Cardiac fibroblast (primary cell): ENCODE measurements at places on chromosomes 4 and X.
A peak's percentile ranks its signal among the peaks of the same experiment; 100 is the strongest.

- DNase-seq = no peak
Observed at GRCh38 chr4:96703265-96703664, 863.4 kb downstream of the PDHA2 start.

DNA sequence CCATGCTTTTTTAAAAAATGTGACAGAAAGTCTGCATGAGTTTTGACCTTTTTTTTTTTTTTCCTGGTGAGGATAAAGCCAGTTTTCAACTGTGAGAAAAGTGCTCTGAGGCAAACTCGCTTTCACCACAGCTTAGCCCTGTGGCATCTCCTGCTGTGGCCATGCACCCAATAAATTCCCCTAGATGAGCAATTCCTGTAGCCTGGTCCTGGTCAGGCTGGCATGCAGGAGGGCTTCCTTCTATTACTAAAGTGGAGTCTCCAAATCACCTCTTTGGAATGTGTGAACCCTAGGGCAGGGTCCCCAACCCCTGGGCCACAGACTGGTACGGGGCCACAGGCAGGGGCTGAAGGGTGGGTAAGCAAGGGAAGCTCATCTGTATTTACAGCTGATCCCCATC lies 265.4 kb downstream of the RAPGEF2 start:
- no peak for DNase-seq

- no peak for DNase-seq
Observed at GRCh38 chrX:104309169-104309568, 54.4 kb upstream of the ESX1 start.

DNA sequence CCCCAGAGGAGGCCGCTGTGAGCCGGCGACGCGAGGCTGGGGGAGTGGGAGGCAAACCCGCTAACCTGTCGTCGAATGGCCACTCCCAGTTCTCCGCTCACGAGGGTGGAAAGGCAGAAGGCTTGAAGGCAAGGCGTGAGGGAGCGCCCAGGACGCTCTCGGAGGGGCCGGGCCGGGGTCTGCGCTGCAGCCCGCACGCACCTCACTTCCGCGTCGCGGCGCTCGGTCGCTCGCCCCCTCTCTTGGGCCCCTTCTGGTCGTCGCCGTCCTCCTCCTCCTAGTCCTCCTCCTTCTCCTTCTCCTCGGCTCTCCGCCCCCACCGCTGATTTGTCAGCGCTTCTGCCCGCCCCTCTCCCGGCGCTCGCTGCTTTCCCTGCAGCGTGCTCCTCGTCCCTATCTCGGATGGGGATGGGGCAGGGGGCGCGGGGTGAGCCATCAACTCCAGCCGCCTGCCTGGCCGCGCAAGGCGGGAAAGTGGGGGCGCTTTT lies at the start of gene SNCA:
Gene SNCA, minus strand, starts transcription at position 265 of the 488 bp plus-strand sequence. CDS start 1,494 bp downstream, outside the sequence.
- peak; percentile 55 for DNase-seq

DNA sequence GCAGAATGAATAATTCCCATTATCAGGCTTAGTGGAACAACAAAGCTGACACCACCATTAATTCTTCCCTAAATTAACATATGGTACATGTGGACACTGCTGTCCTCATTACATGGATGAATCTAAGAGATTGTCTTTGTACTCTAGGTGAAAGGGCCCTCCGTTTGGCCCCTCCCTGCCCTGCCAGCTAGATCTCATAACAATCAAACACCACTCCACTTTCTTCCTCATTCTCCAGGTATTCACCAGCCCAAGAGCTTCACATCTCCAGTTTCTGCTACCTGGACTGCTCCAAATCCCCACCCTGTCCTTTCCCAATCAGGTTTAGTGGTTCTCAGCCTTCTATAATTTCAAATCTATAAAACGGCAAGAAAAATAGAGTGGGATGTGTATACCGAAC lies 3.8 kb downstream of the HSD17B11 start:
- no peak for DNase-seq

DNA sequence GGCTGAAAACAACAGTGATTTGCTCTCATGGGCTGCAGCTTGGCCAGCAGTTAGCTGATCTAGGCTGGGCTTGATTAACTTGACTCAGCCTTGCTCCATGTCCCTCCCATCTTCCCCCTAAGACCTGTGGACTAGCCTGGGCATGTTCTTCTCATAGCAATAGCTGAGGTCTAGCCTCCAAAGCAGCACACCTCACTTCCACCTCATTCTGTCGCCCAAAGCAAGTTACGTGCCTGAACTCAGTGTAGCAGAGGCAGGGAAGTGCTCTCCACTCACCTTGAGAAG lies 62.2 kb downstream of the EVC start:
- DNase-seq = peak; percentile 27

GRCh38 chrX:129523079-129523911 lies at the start of gene SMARCA1:
Gene SMARCA1 (minus strand): TSS chrX:129523490. CDS start chrX:129523370, 120 bp downstream.
- peak; percentile 76 for DNase-seq

GRCh38 chr4:162959046-162959445 lies 207.6 kb downstream of the NAF1 start:
- no peak for DNase-seq

DNA sequence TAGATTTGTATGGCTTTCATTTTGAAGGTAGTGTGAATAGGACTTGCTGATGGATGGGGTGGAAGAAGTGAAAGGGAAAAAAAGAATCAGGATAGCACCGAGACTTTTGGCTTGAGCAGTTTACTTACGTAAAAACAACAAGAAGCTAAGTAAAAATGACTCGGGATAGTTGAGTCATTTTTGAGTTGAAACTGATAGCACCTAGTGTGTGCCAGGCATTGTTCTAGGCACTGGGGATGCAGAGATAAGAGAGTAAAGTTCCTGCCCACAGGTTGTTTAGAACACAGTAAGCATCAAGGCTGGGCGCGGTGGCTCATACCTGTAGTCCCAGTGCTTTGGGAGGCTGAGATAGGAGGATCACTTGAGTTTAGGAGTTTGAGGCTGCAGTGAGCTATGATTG lies 34.7 kb downstream of the ADD1 start:
- DNase-seq = peak; percentile 52

DNA sequence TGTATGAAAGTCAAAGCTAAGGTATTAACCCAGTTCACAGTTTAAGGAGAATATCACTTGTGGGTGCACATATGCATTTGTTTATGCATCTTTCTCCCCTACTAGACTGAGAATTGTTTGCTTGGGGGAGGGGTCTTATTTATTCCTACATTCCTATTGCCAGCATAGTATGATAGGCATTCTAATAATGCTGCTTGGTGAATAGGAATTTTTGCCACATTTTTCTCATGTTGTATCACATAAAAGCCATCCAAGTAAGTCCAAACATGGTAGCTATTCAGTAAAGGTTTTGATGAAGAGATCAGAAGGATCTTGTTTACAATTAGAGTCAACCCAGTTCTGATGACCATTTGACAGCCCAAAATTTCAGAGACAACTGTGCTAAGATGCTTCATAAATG lies 48.6 kb downstream of the ASB9 start:
- no peak for DNase-seq

DNA sequence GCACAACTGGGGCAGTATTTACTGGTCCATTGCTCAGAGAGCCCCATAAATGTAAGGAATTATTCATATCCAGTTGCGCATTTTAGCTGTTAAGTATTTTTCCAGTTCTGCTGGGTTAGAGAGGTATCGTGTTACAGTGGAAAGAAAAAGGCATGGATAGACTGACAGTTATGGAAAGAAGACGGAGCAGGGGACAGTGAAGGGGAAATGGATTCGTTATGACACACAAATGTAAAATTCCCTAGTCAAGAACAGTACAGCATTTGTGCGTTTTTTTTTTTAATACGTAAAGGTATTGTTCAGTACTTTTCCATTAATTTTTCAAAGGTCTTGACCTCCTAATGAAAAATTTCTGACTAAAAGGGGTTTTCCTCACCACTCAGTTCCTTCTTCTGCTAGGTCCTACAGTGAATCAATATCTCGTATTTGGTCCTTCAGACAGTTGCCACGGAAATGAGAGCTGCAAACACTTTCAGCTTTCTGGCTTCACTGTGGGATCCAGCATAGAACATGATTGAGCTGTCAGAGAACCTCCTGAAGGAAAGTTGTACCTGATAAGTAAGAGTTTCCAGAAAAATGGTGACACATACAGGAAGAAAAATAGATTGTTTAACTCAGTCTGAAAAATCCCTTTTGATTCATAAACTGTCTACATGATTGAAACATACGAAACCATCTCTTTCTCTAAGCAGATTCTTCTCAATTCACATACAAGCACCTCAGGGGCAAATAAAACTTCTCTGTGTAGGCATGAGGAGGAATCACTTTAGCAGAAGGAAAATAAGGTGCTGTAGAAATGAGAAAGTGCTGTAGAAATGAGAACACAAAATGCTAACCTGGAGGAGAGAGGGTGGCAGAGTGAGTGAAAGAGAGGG lies 21.8 kb upstream of the BBS12 start:
- DNase-seq = peak; percentile 31

DNA sequence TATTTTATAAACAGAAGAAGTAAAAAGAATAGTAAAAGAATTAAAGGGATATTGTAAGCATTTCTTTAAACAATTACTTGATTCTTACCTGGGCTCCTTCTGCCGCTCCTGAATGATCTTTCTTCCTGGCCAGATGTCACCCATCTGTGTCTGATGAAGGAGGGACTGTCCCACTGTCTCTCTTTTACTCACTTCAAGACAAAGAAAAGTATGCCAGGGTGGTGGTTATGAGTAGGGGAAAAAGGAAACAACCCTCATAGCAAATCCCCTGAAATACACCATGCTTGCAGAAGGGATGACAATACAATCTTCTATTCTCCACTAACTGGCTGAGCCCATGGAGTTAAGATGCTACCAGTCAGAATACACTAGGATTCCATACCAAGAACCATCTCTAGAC lies 31.1 kb downstream of the SYTL4 start:
- DNase-seq = no peak

DNA sequence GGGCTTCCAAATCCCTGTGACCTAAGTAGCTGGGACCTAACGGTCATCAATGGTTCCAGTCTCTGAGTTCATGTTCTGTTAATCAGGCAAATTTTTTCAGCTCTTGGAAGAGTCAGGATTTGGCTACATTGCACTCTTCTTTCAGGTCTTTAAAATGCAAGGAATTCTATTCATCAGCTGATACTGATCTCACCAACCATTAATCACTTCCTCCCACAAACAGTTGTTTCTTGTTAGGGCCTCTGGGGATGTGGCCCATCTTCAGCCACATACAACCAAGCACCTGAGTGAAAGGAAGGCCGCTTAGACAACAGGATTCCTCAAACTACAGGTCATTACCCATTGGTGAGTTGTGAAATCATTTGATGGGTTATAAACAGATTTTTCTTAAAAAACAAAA lies 71.7 kb downstream of the FANCB start:
- DNase-seq = peak; percentile 36

- no peak for DNase-seq
Observed at GRCh38 chr4:19557161-19557560, 694.5 kb upstream of the SLIT2 start.

- peak; percentile 2 for DNase-seq
Observed at GRCh38 chr4:151771664-151772063, 10.9 kb upstream of the GATB start.

DNA sequence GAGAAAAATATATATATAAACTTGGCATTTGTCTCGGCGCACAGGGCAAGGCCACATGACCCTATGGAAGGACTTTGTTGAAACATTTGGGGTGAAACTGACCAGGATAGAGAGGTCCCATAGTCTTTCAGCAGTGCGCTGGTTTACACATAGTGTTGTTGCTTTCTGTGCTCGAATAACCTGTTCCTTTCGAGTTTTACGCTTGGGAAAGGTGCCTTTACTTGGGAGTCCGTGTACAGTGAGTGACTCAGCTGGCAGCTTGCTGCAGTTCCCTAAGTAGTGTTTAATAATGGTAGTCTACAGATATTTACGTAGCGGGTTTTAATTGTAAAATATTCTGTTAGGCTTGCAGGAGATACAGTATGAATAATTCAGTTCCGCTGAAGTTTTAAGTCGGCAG lies 578 bp downstream of the APOOL start:
- peak; percentile 38 for DNase-seq

DNA sequence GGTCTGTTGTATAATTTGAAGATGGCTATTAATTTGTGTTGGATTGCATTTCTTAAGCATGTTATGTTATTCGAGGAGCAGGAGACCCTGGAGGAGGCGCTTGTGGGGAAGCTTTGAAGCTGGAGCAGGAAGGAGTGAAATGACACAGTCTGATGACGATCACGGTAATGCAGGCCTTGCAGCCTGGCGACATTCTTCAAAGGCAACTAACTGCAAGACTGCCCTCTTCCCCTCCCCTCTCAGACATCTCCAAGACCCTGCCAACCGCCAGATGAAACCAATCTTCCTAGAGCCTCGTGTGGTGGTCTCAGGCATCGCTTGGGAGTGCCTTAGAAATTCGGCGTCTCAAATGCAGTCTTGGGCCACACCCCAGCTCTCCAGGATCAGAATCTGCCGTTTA lies 16.1 kb downstream of the CLCN4 start:
- peak; percentile 21 for DNase-seq

DNA sequence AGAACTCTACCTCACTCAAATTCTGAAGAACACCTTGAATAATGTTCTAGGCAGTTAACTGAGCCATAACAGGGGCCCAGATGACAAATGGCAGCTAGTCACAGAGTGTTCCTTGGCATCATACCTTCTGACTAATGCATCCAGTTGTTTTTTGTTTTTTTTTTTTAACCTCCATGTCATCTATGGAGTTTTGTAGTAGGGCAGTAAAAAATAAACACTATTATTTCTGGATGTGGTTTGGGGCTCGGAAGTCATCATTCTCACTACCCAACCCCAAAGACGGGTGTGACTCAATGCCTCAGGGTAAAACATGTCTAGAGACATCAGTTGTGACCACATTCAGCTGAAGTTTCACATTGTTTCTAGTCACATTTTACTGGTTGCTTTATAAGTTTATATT lies 31.2 kb upstream of the MCF2 start:
- DNase-seq = no peak

DNA sequence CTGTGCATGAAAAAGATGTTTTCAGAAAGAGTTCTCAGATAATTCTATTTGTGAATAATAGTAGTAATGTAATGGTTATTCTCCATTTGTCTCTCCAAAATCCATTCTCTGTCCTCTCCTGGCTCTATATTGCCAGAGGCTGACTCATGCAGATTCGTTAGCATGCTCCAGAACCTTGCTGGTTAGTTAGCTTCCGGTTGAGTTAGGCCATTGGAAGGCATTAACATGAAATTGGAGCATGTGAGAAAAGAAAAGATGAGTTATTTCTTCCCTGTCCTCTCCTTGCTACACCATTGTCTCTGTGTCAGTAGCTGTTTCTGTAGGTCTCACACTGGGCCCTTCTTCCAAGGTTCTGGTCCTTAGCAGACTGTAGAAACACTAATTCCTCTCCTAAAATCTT lies 23.5 kb upstream of the PRDM8 start:
- DNase-seq = peak; percentile 77

DNA sequence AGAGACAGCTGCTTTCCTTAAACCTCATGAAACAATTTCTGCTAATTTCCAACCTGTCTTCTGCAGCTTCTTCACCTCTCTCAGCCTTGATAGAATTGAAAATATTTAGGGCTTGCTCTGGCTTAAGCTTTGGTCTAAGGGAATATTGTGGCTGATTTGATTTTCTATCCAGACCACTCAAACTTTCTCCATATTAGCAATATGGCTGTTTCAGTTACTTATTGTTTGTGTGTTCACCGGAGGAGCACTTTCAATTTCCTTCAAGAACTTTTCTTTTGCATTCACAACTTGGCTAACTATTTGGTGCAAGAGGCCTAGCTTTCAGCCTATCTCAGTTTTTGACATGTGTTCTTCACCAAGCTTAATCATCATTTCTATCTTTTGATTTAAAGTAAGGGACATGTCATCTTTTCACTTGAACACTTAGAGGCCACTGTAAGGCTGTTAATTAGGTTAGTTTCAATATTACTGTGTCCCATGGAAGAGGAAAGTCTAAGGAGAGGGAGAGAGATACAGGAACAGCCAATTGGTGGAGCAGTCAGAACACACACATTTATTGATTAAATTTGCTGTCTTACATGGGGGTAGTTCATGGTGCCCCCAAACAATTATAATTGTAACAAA lies 213.2 kb downstream of the RASL11B start:
- no peak for DNase-seq

GRCh38 chr4:153258750-153259149 lies 54.5 kb downstream of the TRIM2 start:
- no peak for DNase-seq
